Stimulated activated CD4-positive, alpha-beta T cell treated with anti-CD3 and anti-CD28 coated beads, Interleukin-2, amount 100 ng/mL, for 48 hours (primary cell): ENCODE measurements at places on chromosomes 11 and 22.

GRCh38 chr22:37662039-37662438, 3.5 kb downstream of the PDXP start:
- no peak for DNase-seq

- no peak for DNase-seq
Measured at GRCh38 chr11:86818462-86819192, 18.3 kb downstream of the PRSS23 start.

- no peak for DNase-seq
Measured at GRCh38 chr11:12552692-12553091, 121.5 kb upstream of the TEAD1 start.

- DNase-seq = no peak
Measured at GRCh38 chr22:20788627-20789344, 14.9 kb downstream of the SERPIND1 start.

GRCh38 chr22:30763815-30764673, 69.4 kb downstream of the OSBP2 start:
- peak; percentile 44 for DNase-seq

DNA sequence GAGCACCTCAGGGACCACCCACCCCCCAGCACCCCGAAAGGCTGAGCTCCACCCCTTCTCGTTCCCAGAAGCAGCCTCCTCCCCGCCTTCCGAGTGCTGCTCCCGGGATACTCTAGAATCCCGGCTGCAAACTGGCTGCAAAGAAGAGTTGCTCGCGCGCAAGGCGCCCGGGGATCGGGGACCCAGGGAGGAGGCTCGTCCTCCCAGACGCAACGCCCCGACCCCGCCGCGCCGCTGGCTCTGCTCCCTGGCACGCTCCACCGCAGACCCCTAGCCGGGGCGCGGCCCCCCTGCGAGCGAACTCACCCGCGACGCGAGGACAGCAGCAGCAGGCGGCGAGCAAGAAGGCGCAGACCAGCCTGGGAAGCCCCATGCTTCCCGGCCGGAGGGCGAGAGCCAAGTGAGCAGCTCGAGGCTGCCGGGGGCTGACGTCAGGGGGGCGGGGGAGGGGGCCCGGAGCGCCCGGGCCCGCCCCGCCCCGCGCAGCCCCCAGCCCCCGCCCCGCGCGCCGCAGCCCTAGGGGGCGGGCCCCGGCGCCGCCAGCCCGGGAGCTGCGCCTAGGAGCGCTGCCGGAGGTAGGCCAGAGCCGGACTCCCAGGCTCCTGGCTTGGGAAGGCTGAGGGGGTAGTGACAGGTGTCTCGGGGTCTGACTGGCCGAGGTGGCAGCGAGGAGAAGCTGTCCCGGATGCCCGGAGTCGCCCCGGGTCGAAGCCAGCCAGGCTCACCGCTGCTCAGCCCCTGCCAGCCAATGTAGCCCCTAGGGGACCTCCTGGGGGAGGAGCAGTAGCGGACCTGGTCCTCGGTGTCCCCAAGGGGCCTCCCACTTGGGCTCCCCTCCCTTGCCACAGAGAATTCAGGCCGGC, at the start of gene MCAM:
TSS of gene MCAM (minus strand) at position 402 of the 863 bp plus-strand sequence. CDS start at position 373, 29 bp downstream.
- DNase-seq = no peak

GRCh38 chr11:131749101-131749500, 378.7 kb downstream of the NTM start:
- no peak for DNase-seq

DNA sequence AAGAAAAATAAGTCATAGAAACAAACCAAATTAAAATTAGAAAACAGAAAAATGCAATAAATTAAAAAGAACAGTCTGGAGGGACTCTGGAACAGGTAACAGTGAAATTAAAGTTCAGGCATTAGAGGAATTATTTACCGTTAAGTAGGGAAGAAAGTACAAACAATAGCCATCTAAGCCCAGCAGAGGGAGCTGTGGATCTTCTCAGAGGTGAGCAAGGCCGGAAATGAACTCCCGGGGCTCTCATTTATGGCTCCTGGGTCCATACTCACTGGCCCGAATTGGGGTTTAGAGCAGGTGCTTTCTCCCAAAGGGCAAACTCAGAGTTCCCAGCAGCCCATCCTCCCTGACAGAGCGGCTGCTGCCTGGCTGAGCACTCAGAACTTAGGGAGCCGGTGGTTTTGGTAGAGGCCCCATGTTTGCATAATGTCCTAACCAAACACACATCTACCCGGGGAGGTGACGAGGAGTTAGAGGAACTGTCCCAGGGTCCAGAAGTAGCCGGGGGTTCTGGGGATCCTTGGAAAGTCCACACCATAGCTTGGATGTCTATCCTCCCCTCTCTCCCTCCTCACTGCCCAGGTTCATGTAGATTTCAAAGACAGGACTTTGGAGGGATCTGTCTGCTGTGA, 87.8 kb upstream of the VPREB1 start:
- peak; percentile 65 for DNase-seq

GRCh38 chr11:14725150-14725549, 81.5 kb downstream of the PDE3B start:
- no peak for DNase-seq

DNA sequence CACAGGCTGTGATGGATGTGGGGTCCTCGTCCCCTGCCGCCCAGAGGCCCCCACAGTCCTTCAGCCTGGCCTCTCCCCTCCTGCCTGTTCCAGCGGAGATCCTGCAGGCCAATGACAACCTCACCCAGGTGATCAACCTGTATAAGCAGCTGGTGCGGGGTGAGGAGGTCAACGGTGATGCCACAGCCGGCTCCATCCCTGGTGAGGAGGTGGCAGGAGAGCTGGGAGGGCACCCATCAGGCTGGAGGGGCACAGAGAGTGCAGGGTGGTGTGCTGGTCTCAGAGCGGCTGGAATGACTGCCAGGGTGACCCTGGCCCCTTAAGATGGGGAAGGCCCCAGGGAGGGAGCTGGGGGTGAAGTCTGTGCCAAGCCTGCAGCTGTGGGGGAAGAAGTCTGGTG, 14.6 kb upstream of the SH3BP1 start:
- DNase-seq = no peak

GRCh38 chr11:47010179-47010578, 73.6 kb downstream of the CSTPP1 start:
- no peak for DNase-seq

GRCh38 chr11:15670520-15671070, 555.9 kb downstream of the INSC start:
- DNase-seq = no peak

DNA sequence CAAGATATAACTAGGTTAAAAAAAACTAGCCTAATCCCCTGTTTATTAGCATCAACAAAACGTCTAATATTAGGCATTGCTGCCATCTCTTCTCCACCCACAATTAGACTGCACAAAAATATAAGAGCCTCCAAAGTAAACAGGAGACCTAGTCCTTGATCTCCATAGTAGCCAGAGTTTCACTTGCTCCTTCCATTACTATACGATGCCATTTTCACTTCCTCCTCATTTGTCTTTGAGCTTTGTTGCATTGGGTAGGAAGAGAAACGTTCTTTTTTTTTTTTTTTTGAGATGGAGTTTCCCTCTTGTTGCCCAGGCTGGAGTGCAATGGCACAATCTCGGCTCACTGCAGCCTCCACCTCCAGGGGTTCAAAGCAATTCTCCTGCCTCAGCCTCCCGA, 42.3 kb upstream of the RDX start:
- no peak for DNase-seq

DNA sequence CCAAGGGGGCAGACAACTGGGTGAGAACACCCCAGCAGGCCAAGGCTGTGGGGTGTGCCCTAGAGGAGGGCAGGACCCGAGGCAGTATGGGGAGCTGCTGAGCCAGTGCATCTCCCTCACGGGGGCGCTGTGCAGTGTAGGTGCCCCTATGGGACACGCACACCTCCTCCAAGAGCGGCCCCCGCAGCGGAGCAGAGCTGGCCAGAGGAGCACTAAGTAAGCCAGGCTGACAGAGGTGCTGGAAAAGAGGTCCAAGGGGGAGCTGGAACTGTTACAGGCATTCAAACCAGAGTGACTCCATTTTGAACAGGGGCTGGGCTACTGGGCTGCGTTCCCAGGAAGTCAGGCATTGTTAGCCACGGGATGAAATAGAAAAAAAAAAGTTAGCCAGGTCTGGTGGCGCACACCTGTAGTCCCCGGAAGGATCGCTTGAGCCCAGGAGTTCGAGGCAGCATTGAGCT, 41.8 kb downstream of the TST start:
- peak; percentile 76 for DNase-seq

GRCh38 chr11:76226626-76227025, 20.3 kb upstream of the WNT11 start:
- no peak for DNase-seq

DNA sequence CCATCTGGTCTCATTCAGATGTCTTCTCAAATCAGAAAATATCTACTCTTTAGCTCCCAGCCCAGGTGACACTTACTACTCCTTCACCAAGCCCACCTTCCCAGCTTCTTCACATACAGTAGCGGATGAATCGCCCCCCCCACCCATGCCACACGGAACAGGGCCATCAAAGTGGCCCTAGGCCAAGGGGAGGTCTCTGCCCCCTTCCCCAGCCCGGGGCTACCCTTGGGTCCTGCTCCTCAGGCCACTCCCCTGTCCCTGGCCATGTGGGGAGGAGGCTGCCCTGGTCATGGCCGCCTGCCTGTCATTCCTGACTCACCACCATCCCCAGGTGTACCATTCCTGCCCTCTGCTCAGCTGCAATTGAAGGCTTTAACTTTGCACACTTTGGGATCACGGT, 142.8 kb downstream of the NECTIN1 start:
- DNase-seq = no peak
